RWPE1 (cell line): ENCODE measurements at places on chromosomes 16 and 17.

DNA sequence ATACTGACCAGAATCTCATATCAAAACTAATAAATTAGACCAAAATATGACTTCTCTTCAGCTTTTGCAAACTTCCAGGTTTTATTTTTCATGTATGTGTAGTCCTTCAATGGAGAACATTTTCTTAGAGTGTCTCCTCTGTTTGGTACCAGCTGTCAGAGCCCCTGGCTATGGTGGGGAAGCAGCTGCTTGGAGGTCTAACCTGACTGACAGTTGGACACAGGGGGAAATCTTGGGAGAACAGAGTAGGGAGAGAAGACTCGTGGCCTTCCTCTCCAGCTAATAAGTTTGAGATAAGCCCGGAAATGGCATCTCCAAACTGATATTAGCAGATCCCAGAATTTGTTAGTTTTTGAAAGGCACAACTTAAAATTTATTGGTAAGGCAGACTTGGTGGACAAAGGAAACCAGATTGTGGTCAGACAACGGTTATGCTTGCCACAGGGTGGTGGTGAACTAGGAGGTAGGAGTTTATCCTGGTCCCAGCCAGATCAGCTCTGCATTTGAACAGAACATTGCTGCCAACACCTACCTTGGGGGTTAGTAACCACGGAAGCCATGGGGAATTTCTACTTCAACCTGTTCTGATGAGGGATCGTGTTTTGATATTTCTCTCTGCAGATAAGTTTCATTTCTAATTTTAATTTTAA lies 39.2 kb upstream of the IRX3 start:
- no peak for DNase-seq

DNA sequence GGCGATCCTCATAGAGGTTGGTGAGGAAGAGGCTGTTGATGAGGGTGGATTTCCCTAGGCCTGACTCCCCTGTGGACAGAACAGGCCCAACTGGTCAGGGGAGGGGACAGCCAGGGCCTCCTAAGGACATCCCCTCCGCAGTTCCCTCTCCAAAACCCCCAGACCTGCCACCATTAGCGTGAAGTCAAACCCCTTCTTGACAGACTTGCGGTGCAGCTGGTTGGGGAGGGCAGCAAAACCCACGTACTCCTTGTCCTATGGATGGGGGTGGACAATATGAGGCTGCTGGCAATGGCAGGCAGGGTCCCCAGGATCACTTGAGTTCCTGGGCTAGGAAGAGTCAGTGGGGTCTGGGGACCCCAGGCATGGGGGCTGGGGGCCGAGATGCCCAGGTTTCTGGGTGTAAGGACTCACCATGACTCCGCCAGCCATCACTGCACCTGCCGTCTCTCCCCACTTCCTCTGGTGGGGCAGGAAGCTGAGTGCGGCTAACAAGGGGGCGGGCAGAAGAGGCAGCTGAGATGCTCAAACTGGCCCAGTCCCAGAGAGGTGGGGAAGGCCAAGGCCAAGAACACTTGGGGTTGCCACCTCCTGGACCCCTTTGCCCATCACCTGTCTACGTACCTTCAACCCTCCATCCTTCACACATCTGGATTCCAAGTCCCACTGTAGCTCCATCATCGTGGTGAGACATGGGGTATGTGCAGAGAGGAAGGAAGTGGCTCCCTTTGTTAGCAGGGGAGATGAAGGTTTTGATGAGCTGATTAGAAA lies at the start of gene SEPTIN1:
Gene SEPTIN1, minus strand, starts transcription at position 451 of the 771 bp plus-strand sequence. Its CDS starts 19 bp downstream, at position 432.
- DNase-seq, result no peak

- DNase-seq, result no peak
These were observed 393.0 kb downstream of the HAPSTR1 start for GRCh38 chr16:9484426-9484825.

DNA sequence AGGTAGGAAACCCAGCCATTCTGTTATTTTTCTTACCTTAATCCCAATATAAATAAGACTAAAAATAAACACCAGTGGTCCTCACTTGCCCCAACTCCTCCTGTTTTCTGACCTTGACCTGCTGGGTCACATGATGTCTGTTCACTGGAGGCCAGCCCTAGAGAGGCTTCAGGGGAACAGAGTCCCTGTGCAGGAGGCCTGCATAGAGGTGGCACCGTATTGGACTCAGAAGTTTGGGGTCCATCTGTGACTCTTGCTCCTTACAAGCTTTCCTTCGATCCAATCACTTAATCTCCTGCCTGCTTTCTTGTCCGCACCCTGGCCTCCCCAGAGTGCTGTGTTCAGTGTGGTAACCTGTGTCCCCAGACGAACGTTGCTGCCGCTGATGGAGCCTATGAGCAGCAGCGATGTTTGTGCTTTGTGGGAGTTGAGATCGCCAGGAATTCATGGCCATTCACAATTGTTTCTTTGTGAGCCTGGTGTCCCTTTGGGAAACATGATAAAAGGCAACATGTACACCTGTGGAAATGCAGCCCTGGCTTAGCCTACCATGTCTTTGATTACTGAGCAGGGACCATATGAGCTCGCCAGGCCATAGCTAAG lies 4.7 kb downstream of the IGSF6 start:
- no peak for DNase-seq

GRCh38 chr16:20621406-20621805 lies 45.2 kb upstream of the ACSM2B start:
- no peak for DNase-seq

DNA sequence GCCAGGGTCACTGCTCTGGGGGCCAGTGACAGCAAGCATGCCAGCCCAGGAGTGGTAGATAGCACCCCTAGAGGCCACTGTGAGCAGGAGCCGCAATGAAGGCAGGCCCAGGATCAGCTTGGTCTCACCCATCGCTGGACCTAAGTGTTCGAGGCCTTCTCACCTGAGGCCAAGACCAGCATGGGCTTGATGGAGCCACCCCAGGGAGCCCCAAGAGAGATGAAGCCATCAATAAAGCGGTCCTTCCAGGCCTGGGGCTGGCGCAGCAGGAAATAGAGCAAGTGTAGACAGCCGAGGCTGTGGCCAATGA lies 1.8 kb downstream of the LCAT start:
- DNase-seq, result no peak

DNA sequence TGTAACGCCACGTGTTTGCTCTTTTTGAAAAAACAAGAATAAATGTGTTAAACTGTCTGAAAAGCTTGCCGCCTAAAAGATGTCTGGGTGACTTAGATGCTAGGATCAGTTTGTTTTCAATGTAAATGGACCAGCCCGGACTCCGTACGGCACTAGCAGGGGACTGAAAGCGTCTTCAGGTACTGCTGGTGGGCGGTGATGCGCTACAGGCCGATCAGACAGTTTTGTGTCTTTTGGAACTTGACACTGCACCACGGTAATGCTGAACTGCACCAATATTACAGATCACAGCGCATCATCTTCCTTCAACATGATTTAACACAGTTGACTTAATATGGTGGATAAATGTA lies 727 bp upstream of the MBTPS1 start:
- DNase-seq, result peak; percentile 11

GRCh38 chr16:67926181-67926750 lies 5.4 kb downstream of the CTRL start:
- DNase-seq, result peak; percentile 36

- no peak for DNase-seq
These were observed 132.8 kb upstream of the SDK2 start for GRCh38 chr17:73777131-73777449.

- no peak for DNase-seq
These were observed 5.3 kb downstream of the ANKRD11 start for GRCh38 chr16:89484923-89485679.

DNA sequence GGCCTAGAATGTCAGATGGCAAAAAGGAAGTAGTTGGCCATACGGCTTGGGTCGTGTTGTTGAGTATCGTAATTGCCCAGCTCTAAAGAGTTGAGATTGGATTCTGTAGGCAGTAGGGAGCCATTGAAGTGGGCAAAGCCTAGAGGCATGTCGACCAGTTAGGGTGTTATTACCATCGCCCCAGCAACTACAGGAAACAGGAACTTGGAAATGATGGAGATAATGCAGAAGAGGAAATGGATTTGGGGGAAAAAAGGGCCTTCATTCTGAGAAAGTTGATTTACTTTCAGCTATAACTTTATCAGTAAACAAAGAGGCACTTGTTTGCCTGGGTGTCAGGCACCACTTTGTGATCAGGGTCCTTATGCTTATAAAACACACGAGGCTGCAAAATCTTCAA lies 52.6 kb downstream of the COX10 start:
- DNase-seq, result no peak

DNA sequence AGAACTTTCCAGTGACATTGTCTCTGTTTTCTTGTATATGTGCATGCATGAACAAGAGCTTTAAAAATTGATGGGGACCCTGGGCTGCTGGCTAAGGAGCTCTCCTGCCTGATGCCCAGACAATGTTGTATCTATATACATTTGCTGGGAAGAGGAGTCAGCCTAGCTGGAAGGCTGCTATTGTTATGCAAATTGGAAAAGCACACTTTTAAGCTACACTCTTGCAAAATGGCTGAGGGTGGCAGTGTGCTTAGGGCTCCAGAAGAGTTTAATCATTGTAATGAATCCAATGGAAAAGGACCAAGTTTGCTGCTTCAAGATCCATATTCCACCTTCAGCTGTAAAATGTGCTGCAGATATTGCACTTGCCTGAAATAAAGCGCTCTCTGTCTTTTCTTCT lies 171.8 kb downstream of the PRKCA start:
- no peak for DNase-seq

GRCh38 chr16:47604306-47604705 lies 143.2 kb downstream of the PHKB start:
- no peak for DNase-seq

GRCh38 chr17:1593630-1593931 lies 31.0 kb upstream of the PITPNA start:
- no peak for DNase-seq

- no peak for DNase-seq
These were observed 60.3 kb downstream of the GSG1L start for GRCh38 chr16:28003021-28003865.

- no peak for DNase-seq
These were observed 28.5 kb downstream of the HSD17B2 start for GRCh38 chr16:82063456-82064082.

- no peak for DNase-seq
These were observed 38.9 kb downstream of the UBN1 start for GRCh38 chr16:4886151-4886550.

GRCh38 chr16:51152691-51153576 lies 1.9 kb upstream of the SALL1 start:
- no peak for DNase-seq

DNA sequence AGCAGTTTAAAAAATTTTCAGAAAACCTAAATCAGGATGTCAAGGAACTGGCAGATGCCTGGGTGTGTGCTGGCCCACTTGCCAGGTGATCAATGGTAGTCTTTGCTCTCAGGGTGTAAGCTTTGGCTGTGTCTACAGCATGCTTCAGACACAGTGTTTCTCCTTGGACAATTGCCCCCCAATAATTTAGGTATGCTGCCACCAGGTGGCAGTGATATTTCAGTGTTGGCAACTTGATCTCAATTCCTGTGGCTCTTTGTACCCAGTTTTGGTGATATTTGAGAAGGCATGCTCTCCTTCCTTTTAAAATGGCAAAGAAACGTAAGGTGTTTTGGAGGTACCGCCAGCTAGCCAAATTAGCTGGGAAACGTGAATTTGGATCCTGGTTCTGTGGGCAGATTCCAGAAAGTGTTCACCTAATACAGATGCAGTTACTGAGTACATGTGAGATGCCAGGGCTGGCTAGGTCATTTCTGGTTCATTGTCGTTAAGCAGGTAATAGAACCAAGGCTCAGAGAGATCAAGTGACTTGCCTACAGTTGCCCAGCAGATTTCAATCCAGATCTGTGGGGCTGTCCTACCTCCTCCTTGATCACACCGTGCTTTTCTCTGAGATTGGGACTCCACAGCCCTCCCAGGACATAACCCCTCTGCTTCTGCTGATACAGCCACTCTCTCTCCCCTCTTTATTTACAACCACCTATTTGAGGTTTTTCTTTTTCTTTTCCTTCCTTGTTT lies 155.6 kb upstream of the PLCG2 start:
- DNase-seq, result no peak

DNA sequence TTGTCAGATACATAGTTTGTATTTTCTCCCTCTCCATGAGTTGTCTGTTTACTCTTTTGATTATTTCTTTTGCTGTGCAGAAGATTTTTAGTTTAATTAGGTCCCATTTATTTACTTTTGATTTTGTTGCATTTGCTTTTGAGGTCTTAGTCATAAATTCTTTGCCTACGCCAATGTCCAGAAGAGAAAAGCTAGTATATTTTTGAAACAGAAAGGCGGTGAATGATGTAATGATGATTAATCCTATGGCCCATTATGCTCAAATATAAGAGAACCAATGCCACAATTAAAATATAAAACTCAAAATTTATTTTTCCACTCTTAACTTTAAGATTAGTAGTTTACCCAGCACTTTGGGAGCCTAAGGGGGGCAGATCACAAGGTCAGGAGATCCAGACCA lies 59.8 kb upstream of the SMIM36 start:
- DNase-seq, result no peak

- DNase-seq, result peak; percentile 51
These were observed 18.2 kb downstream of the MPP3 start for GRCh38 chr17:43814714-43815113.

GRCh38 chr17:2681650-2682049 lies 29.9 kb downstream of the CLUH start:
- no peak for DNase-seq

GRCh38 chr17:28684963-28685362 lies 23.0 kb downstream of the SUPT6H start:
- no peak for DNase-seq
